ENCODE measurements at places on chromosomes 5 and 9.
A peak's percentile ranks its signal among the peaks of the same experiment; 100 is the strongest.

DNA sequence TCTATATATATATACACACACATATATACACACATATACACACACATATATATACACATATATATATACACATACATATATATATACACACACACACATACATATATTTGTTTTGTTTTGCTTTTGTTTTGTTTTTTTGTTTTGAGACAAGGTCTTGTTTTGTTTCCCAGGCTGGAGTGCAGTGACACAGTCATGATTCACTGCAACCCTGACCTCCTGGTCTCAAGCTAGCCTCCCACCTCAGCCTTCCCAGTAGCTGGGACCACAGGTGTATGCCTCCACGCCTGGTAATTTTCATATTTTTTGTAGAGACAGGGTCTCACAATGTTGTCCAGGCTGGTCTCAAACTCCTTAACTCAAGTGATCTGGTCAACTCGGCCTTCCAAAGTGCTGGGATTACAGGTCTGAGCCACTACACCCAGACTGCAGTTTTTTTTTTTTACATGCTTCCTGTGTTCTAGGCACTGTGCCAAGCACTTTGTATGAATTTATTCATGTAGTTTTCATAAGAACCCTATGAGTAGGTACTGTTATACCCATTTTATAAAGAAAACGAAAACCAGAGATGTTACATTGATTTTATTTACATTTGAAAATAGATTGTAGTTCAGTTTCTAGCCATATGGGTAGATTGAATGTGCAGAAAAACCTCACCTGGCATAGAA lies 120.7 kb downstream of the PBX3 start:
- no peak for DNase-seq

GRCh38 chr5:57824047-57824446 lies 341.4 kb upstream of the ACTBL2 start:
- no peak for DNase-seq

DNA sequence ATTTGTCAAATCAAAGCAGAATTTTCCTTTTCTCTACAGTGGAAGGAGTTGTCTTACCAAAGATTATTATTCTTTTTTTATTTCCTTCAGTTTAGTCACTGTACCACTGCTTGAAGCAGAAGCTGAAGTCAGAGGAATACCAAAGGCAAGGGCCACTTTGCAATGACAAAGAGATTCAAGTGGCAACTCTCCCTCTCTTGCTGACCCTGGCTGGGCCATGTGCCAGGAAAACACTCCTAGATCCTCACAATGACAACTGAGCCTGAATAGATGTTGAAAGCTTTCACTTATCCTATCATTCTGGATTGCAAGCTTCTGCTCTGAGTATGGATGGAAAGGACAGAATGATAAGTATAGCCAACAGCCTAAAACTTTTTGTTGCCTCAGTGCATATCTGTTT lies 618.3 kb downstream of the NR2F1-AS1 start:
- no peak for DNase-seq

DNA sequence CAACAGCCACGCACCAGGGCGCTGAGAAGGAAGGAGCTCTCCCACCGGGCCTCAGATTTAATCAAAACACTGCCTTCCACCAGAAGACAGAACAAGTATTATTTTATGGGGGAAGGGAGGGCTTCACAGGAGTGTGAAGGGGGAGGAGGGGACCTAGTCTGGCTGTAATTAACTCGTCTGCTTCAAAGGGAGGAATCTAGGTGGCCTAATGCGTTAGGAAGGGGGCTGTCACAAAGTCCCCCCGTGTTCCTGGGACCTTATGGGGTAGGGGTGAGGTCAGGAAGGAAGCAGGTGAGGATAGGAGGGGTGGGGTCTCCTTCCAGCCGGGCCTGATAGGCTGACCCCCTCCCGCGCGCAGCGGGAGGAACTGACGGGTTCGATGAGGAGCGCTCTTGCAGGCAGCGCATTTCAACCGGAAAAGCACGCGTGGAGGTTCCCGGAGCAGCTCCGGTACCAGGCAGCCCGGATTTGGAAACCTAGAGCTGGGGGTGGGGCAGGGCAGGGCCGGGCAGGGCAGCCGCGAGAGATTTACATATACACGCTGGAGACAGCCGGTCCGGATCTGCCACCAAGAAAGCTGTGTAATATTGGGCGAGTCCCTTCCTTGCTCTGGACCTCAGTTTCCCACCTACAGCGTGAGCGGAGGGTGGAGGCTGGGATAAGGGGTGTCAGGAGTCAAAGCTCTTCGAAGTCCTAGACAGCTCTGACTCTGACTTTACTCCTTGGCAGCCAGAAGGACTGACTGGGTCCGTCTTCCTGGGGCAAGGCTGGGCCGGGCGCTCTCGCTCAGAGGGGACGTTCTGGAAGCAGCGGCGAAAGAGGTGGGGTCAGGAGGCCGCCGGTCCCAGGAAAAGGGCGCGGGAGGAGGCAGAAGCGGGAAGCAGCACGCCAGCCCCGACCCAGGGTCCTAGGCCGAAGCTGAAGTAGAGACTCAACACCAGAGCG lies 1.8 kb downstream of the SHB start:
- DNase-seq, result no peak

- DNase-seq, result no peak
These were observed 33.8 kb upstream of the NEURL1B start for GRCh38 chr5:172607213-172607793.

DNA sequence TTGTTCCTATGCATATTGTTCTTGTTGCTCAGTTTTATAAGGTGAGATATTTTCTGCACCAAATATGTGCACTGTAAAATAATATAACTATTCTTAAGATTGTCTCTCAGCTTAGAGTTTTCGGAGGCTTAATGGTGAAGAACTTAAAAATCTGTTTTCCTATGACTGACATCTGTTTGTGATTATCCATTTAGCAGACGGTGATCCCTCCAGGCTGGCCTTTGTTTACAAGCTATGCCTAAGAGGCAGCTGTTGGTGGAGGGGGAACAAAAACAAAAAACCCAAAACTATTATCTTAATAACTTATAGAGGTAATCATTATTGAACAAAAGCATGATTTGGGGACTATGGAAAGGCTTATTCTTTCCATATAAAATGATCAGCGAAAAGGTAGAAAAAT lies 658 bp downstream of the PDCD1LG2 start:
- no peak for DNase-seq

DNA sequence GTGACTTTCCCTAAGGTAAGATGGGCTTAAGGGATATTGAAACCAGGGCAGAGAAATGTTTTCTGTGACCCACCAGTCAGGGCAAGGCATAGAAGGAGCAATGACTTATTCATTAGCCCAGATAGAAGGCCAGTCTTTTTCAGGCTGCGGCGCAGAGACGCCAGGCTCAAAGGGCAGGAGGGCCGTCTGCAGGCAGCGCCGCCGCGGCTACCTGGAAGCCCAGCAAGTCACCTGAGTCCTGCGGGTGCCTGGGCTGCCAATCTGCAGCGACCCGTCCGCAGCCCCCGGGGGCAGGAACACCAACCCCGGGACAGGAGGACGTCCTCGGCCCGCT lies 322 bp upstream of the SH3GL2 start:
- DNase-seq, result no peak

DNA sequence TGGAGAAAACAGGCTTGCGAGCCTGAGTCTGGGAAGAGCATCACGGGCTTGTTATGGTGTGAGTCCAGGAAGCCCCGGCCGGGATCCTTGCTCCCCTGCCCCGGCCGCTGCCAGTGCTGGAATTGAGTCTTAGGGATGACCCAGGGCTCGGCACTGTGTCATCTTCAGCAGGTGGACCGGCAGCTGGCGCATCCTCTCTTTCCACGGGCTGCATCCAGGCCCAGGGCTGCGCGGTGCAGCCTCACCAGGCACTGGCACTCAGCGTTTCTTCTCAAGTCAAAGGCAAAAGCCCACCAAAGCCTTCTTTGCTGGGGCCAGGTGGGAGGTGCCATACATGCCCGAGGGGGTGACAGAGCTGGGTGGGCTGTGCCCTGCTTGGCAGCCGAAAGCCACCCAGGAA lies 46.6 kb downstream of the COL5A1 start:
- DNase-seq, result no peak

DNA sequence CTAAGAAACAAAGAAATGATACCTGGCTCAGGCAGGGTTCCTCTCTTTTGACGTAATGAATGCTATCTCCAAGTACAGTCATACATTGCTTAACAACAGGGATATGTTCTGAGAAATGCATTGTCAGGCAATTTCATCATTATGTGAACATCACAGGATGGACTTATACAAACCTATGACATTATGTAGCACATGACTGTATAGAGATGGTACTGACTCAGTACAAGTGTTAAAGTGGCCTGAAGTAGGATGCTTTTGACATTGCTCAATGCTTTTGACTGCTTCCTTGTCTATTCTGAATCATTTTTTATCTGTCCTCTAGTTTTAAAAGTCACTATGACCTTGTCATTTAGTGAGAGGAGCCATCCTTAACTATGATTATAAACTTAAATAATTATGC lies 147.6 kb downstream of the NR2F1-AS1 start:
- no peak for DNase-seq

- DNase-seq, result no peak
These were observed 321.1 kb downstream of the ARRDC3 start for GRCh38 chr5:91061946-91062562.

DNA sequence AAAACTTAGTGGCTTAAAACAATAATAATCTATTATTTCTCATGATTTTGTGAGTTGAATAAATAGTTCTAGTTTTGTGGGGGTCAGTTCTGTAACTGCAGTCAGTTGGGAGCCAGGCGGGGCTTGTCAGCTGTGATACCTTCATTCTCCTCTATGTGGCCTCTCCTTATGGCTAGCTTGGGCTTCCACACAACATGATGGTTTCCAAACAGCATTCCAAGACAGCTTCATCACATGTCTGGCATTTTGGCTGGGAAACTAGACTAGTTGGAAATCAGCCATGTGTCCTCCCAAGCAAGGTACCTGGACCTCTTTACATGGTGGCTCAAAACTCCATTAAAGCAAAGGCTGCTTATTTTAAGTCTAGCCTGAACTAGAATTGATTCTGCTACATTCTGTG lies 61.4 kb upstream of the RANBP3L start:
- DNase-seq, result no peak

DNA sequence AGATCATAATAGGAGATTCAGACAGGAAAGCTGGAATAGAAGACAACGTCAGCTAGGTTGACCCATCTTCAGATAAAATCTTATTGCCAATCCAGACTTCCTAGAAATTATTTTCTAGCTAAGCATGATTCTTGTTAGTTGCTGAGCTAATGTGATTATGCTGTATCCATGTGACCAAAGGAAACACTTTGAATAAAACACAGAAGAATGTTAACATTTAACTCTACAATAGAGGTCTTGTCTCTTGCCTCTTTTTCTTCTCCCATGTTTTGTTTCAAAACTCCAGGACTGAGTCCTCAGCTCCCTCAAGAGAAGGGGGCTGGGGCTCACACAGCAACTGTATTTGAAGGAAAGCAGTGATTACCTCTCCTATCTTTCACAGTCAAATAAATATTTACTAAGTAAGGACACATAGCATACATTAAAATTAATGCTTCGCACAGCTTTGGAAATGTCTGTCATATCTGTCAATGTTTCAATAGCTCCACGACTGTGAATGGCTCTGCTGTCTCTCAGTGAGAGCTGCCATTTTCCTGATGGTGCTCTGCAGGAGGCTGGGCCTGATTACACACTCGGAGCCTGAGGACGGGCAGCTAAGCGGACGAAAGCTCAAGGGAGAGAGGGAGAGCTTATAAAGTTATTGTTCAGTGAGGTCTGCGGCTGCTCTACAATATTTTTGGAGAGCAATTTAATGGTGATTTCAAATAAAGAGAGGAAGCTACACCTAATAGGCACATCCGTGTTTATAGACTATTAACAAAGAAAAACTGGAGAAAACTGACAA lies 64.8 kb upstream of the ZNF462 start:
- DNase-seq, result no peak

GRCh38 chr5:154590093-154590724 lies 112.2 kb upstream of the HAND1 start:
- no peak for DNase-seq

DNA sequence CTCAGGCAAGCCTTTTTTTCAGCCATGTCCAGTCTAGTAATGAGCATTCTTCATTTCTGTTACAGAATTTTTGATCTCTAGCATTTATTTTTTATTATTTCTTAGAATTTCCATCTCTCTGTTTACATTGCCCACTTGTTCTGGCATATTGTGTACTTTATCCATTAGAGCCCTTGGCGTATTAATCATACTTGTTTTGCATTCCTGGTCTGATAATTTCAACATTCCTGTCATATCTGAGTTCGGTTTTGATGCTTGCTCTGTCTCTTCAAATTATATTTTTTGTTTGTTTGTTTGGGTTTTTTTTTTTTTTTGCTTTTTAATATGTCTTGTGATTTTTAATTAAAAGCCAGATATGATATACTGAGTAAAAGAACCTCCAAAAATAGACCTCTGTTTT lies 23.0 kb upstream of the JAK2 start:
- no peak for DNase-seq

- DNase-seq, result no peak
These were observed 72.0 kb downstream of the SEMA4D start for GRCh38 chr9:89425921-89426383.

- peak; percentile 1 for DNase-seq
These were observed 198.1 kb upstream of the TRPC7 start for GRCh38 chr5:136563489-136563888.

- DNase-seq, result no peak
These were observed 313.8 kb downstream of the SLF1 start for GRCh38 chr5:94932259-94932658.

GRCh38 chr9:133352635-133353340 lies 3.5 kb downstream of the SURF1 start:
- DNase-seq, result no peak

DNA sequence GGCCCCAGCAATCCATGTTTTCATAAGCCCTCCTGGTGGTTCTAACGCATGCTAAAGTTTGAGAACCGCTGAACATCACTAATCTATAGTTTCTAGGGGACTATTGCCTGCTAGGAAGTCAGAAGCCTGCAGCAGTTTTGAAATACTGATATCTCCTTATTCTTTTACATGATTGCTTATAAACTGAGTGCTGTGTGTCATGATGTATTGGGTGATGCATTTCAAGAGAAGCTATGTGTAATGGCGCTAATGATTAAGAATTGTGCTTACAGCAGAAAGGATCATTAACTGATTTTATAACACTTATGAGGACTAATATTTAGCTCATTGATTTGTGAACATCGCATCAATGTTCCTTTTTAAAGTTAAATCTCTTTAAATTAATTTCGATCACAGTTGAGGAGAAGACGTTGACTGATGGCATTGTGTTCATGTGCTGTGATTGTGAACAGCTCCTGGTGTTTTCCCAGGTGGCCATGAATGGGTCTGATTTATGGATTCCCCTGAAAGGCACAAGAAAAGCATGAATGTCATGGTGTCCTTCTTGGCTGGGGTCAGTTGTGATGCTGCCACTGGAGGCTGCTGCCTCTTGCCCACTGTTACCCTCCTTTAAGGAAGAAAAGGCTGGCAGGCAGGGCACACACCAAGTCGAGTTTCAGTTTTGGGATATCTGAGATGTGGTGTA lies 12.0 kb upstream of the DAP start:
- no peak for DNase-seq

DNA sequence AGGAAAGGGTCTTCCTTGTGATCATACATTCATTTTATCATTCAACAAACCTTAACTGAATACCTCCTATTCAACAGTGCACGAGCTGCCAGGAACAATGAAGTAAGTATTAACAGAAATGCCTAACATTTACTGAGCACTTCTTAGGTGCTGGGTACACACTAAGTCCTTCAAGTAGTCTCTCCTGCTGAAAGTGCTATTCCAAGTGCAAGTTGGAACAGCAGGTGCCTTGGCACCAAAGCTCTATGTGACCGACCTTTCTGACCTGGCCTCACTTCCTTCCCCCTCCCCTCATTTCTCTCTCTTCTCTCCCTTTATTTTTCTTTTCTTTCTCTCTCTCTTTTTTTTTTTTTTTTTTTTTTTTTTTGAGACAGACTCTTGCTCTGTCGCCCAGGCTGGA lies 94.5 kb downstream of the GRIA1 start:
- no peak for DNase-seq

All from CD4-positive, alpha-beta T cell treated with Interleukin-15 for 4 hours (primary cell).